HT1080 (cell line): ENCODE measurements at places on chromosomes 6 and 20.
A peak's percentile ranks its signal among the peaks of the same experiment; 100 is the strongest.

DNA sequence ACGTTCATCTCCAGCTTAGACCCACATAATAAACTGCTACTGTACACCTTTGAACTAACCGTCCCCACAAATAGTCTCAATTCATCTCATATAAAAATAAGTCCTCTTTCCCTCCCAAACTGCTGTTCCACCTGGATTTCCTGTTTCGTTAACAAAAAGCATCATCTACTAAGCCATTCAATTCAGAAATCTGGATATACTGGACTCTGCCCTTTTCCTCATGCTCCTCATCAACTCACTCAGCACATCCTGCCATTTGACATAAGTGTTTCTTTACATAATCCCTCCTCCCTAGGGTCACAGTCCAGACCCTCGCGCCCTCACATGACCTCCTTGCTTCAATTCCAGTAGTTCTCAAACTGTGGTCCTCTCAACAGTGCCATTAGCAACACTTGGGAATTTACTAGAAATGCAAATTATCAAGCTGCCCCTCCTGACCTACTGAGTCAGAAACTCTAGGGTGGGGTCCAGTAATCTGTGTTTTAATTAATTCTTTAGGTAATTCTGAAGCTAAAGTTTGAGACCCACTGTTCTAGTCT is 4.5 kb downstream of the MKKS start:
- DNase-seq = no peak

DNA sequence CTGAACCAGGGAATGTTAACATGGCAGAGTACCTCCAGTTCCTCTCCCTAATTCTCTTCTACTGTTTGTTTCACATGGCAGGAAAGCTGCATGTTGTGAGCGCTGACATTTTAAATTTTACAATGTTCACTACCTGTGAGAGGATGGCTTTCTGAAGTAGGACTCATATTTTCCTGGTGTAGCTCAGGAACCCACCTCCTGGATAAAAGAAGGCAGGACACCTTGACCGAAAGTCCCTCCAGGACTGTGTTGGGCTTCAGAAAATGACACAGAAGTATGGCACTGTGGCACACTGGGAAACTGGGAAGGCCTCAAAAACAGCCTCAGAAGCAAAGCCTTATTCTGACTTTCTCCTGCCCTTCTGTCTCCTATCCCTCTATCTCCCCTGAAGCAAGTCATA is 33.3 kb downstream of the PTPRK start:
- no peak for DNase-seq

GRCh38 chr6:85163156-85164080 is 286.5 kb upstream of the NT5E start:
- no peak for DNase-seq

- peak; percentile 52 for DNase-seq
Observed at GRCh38 chr6:37145443-37145842, 24.5 kb upstream of the PIM1 start.

DNA sequence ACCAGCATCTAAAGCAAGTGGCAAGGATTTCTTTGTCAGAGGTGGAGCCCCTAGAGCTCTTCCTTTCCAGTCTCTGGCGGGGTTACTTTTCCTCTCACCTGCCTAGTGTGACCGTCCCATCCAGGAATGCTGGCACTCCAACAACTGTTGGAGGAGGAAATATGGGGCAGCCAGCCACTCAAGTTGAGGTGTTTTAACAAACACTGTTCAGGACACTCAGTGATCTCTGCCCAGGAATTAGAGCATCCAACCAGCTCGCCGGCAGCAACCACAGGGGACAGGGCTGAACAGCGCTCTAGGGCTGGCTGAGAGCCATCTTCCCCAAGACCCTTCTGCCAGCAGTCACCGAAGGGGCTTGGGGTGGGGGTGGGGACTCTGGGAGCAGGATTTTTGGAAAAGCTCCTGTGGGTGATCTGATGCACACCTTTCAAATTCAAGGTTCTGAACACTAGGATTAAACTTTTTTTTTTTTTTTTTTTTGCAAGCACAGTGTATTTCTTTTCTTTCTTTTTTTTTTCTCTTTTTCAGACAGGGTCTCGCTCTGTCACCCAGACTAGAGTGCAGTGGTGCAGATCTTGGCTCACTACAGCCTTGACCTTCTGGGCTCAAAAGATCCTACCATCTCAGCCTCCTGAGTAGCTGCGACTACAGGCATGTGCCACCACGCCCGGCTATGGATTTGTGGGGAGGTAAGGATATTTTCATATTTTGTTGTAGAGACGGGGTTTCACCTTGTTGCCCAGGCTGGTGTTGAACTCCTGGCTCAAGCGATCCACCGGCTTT is 28.4 kb upstream of the KCNK16 start:
- no peak for DNase-seq

DNA sequence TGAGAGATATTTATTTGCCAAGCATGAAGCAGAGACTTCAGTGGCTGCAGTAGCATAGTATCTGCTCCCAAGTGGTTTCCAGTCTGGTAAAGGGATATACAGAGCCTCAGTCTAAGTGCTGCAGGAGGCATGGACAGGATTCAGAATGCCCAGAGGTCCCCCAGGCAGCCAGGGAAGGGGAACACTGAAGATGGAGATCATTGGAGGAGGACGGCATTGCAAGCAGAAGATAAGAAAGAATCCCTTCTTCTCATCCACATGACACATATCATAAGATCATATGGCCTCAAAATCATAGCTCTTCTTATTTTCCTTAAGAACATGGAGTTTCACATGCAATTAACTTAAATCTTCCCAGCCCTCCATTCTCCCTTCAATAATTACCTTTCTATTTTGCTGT is 136.1 kb downstream of the KCNQ5 start:
- DNase-seq = no peak

DNA sequence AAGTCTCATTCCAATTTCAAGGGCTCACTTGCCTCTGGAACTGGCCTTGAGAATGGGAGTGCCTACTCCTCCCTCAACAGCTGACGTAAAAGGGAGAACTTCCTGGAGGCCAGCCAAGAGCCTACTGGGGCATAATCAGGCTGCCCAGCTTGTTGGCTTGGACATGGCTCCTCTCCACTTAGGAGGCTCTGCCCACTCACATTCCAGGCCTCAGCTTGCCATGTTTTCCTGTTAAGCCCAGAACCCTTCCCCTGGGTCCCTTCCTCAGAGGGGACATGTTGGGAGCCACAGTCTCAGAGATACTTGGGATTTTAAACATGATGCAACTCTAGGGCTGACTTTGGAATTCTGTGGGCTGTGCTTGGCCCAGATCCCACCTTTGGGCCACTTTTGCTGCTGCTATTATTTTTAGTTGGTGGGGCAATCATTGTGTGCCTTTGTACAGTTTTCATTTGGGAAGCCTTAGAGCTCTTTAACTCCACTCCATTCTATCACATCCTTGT is 31.5 kb upstream of the ADTRP start:
- DNase-seq = peak; percentile 66

DNA sequence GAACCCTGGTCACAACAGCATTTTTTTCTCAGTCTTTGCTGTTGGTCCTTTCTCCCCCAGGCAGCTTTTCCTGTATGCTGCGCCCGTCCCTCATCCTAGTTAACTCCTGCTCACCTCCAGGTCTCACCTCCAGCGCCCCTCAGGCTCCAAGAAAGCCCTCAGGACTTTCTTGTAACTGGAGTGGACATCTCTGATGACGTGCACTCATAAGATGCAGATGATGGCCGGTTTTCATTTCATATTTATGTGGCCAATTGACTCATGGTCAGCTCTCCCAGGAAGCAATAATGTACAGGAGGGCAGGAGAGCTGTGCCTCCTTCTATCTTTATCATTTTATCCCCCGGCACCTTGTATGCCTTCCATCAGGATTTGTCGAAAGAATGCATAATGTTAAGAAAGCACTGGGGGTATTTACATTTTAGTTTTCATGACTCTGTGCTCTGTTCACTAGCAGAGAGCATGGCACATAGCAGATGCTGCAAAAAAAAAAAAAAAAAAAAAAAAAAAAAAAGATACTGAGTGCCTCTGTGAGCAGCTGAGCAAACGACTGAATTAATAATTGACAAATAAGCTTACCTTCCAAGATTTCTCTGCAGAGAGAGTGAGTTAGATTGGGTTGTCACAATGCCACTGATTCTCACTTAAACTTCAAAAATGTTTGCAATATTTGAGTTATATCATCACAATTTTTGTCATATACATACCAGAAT is 170.2 kb downstream of the DOK5 start:
- DNase-seq = no peak

GRCh38 chr6:14272737-14273085 is 155.1 kb downstream of the CD83 start:
- no peak for DNase-seq
